ENCODE measurements at places on chromosomes 5 and 9.

GRCh38 chr5:9834871-9835770 lies 205.0 kb upstream of the TAS2R1 start:
- DNase-seq: no peak

- DNase-seq: no peak
Measured at GRCh38 chr9:2050236-2050635, 35.1 kb downstream of the SMARCA2 start.

- no peak for DNase-seq
Measured at GRCh38 chr9:663541-663940, 178.0 kb upstream of the DMRT1 start.

GRCh38 chr5:15215056-15215455 lies 284.9 kb upstream of the FBXL7 start:
- DNase-seq: no peak

DNA sequence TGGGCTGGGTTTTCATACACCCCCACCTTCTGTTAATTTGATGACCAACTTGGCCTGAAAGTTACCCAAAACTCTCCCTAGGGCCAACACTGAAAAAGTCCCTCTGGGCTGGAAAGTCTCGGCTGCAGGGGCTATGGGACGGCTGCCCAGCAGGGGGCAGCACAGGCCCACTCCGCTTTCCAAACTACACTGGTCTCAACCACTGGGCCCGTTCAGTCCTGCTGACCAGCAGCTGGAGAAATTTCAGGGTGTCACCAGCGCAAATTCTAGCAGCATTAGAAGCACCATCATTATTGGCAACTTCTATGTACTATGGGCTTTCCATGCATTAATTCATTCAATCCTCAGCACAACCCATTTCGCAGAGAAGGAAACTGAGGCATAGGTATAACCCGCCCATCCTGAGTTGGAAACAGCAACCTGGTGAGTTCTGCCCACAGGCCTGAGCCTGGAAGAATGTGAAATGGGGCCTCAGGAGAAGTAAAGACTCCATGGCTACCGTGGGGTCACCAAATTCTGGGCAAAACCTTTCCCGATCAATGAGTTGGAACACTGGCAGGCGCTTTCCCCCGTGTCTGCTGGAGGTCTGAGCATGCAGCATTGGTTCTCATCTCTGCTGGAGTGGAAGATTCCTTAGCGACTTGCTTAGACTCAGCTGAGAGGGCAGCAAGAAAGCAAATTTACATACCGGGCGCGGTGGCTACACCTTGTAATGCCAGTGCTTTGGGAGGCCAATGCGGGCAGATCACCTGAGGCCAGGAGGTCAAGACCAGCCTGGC lies 9.7 kb downstream of the ORM2 start:
- peak; percentile 68 for DNase-seq

GRCh38 chr9:21995666-21996398 lies 1.2 kb downstream of the CDKN2B-AS1 start:
- DNase-seq: peak; percentile 63

DNA sequence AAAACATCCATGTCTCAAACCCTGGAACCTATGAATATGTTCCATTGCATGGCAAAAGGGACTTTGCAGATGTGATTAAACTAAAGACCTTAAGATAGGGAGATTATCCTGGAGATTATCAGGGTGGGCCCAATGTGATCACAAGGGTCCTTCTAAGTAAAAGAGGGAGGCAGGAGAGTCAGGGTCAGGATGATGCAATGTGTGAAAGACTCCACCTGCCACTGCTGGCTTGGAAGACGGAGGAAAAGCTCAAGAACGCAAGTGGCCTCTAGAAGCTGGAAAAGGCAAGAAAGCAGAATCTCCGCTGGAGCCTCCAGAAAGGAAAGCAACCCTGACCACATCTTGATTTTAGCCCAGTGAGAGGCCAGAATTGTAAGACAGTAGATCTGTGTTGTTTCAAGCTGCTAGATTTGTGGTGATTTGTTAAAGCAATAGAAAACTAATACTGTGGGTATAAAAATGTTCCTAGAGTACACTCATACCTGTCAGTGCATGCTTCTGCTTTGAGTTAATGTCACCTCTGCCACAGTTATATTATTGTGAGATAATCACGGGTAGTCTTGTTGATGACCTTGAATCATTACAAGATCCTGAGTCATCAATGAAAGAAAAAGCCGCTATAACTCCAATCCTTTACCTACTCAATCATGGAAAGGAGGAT lies 93.5 kb upstream of the TNPO1 start:
- DNase-seq: no peak

DNA sequence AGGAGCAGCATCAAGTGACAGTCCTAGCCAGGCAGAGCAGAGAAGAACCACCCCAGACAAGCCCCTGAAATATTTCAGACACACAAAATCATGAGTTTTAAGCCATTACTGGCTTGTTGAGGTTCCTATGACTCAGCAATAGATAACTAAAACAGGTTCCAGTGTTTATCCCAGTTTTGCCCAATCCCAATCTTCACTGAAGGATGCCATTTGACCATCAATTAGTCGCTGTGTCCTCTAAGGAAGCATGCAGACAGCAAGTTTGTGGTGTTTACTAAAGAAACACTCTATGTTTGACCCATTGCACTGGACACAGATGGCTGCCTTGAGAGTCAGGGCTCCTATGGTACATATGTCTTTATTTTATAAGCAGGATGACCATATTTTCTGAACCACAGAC lies 186.7 kb downstream of the SYK start:
- DNase-seq: no peak

- no peak for DNase-seq
Measured at GRCh38 chr5:56545016-56545415, 270.3 kb upstream of the MAP3K1 start.

GRCh38 chr9:37935096-37935495 lies 31.2 kb upstream of the SLC25A51 start:
- DNase-seq: no peak

DNA sequence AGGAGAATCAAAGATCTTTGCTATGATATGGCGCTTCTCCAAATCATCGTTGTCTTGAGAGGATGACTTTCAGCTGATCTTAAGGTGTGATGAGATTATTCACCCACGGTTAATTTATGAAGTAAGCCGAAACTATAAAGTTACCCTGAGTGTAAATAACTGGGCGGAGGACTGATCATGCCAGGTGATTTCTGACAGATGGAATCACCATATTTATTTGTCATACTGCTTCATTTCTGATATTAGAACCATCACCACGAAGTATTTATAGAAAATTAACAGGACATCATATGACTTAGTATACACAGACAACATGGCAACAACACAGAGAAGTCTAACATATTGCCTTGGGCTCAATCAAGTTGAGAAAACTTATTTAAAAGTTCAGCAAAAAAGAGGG lies 601.9 kb downstream of the RAB3C start:
- no peak for DNase-seq

GRCh38 chr9:38107811-38108304 lies 38.8 kb upstream of the SHB start:
- DNase-seq: no peak

GRCh38 chr9:71690689-71691435 lies 77.5 kb downstream of the CEMIP2 start:
- no peak for DNase-seq

GRCh38 chr9:126613651-126614050 lies at the start of gene LMX1B:
Gene LMX1B (plus strand): TSS chr9:126613928. CDS start chr9:126614450, 522 bp downstream.
- DNase-seq: no peak

- DNase-seq: no peak
Measured at GRCh38 chr5:165906871-165907270, 2384.6 kb upstream of the WWC1 start.

DNA sequence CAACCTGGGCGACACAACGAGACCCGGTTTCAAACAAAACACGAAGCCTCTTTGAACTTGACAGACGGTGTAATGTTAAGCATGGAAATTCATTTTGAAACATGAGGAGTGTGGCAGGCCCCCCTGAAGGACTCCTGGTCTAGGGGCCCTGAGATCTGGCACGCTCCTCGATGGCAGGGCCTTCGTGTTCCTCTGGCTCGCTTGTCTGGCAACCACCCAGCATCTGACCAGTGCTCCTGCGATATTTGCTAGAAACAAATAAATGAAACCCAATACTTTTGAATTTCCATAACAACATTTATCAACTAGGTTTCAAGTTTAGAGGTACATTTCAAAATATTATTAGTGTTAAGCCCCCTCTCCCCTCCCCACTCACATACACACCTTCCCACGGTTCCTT lies 193.0 kb downstream of the ERCC6L2 start:
- DNase-seq: no peak

- no peak for DNase-seq
Measured at GRCh38 chr9:37943345-37944265, 39.7 kb upstream of the SLC25A51 start.

GRCh38 chr5:149289301-149289700 lies 17.6 kb downstream of the AFAP1L1 start:
- DNase-seq: no peak

DNA sequence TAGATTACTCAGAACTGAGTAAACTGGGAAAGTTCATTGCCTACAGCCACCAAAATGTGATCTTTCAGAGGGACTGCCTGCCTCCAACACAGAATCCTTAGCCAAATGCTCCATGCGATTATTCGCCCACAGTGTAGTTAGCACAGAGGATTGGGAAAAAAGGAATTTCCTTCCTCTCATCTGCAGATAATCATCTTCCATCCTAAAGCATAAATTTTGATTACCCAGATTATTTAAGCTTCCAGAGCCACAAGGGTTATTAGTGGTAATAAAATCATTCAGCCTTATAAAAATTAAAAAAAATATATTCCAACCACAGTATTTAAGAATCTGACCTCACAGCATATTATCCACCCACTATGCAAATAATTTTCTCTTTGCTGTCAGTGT lies 285.3 kb upstream of the GRAMD2B start:
- DNase-seq: no peak

DNA sequence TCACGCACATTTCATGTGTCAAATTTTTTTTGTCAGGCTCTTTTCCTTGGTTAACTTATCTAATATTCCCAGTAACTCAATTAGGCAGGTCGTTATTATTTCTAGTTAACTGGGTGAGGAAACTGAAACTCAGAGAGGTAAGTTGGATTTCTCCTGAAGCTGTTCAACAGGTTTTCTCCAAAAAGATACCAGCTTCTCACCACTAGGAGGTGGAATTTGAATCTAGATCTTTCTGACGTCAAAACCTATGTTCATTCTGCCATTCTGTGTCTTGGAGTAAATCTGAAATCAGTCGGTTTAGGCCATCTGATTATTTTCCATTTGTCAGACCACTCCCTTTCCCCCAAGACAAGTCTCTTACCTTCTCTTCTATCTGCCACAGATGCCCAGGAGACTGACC lies 572.9 kb downstream of the ACTL7B start:
- DNase-seq: no peak

DNA sequence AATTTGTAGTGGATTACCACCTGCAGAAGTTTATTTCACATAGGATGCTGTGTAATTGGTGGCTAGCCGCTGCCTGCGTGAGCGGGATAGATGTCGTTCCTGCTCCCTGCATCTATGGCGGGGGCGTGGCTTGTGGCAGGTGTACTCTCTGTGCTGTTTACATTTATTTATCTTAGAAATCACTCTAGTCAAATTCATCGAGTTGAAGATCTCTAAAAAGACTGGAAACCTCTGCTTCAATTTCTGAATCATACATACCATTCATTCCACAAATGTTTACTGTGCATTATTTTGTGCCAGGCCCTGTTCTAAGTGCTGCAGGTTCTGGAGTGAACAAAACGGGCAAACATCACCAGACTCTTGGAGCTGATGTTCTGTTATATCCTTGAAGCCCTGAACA lies 11.9 kb downstream of the ROPN1L start:
- no peak for DNase-seq

DNA sequence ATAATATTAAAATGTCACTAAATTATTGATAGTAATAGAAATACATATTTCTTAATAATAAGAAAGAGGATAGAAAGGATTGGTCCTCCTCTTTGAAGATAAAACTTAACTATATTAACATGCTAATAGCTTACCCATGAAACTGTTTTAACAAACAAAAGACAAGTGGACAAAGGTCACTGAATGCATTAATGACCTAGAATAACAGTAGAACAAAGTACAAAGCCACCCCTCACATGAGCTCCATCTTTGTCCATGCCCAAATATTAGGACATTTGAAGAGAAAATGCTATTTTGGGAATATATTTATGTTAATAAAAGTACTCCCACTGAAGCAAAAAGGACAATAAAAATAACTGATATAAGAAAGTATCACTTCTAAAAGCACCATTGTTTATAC lies 34.1 kb upstream of the SLC22A5 start:
- no peak for DNase-seq

DNA sequence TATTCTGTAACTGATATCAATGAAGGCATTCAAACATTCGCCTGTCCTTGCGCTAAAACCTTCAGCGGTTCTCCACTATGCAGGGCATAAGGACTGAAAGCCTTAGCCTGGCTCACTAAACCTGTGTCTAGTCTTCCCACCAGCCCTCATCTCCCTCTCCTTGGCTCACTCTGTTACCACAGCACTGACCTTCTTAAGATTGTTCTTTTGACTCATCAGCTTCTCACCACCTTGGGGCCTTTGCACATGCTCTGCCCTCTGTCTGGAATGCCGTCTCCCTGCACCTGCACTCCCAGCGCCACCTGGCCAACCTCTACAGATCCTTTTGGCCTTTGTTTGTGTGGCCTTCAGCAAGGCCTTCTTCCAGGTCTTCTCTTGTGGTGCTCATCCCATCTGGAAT lies 131.8 kb upstream of the IER5L start:
- DNase-seq: no peak

DNA sequence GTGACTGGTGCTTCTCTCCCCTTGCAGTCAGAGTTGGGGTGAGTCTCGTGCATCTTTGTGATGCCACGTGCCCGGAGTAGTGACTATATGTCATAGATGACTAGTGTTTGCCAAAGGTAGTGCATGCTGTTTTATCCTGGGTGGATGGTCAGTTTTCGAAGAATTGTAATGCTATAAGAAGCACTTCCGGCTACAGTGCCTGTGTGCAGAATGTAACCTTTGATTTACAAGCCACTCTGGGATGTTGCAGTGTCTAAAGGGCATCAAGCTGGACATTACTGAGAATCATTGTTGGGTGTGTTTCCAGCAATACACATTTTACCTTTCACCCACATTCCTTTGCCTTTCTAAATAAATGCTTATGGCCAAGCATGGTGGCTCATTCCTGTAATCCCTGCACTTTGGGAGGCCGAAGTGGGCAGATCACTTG lies 16.7 kb downstream of the MVB12B start:
- no peak for DNase-seq

Data from activated B cell treated with CpG ODN at 0.5 μM for 24 hours (primary cell).